Activated CD8-positive, alpha-beta T cell treated with anti-CD3 and anti-CD28 coated beads for 36 hours (primary cell): ENCODE measurements at places on chromosomes 12 and 14. TPM values are rescaled to one million over a fixed set of nuclear protein-coding genes. Genes with fewer than 3 reads are reported as not detected.

Gene HOXC11
- not detected for total RNA-seq

Gene LRRIQ1
- not detected for total RNA-seq

DNA sequence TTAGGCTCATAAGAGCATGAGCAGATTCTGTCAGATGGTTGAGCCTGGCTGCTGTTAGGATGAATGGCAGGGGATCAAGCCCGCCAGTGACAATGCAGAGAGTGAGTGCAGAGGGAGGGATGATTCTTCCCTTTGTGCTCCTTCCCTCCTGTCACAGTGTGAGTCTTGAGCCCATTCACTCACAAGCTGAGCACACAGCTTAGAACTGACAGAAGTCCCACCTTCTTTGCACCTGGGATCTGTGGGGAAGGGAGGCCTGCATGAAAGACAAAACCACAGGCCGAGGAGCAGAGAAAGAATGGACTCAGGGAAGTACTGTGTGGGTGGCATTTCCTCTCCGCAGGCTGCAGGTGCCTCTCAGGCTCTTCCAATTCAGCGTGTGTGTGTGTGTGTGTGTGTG is 160.6 kb downstream of the KCNA5 start:
- no peaks in the 10 kb centered on the region for H3K36me3 ChIP-seq
- H3K4me3 ChIP-seq: no peak overlapping the region
- H3K4me1 ChIP-seq: no peaks in the 10 kb centered on the region
- no peak overlapping the region for H3K27ac ChIP-seq
- H3K27me3 ChIP-seq: peaks cover 11% of the 10 kb centered on the region

Gene GYS2
- total RNA-seq: not detected

GRCh38 chr14:67413806-67414769 is 2.1 kb upstream of the PLEK2 start:
- no peak overlapping the region for H3K27ac ChIP-seq
- H3K4me3 ChIP-seq: no peak overlapping the region
- peaks cover 14% of the 10 kb centered on the region for H3K4me1 ChIP-seq

Gene FOXG1
- not detected for total RNA-seq

Gene RNF212B
- total RNA-seq: not detected

DNA sequence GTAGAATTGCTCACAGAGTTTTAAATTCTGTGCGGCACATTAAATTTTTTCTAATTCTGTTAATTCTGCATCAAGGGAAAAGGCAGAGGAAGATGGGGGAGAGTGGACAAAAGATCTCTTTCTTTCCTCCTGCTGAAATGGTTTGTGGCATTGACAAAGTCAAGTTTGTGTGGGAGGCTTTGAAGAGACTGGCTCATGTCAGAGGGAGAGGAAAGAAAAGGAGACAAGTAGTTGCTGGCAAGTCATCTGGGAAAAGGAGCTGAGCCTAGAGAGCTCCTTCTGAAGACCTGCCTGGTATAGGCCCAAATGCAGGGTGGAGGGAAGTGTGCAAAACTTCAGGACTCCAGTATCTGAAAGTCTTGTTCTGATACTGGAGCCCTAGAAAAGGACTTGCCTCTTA is 36.3 kb downstream of the TTLL5 start:
- H3K27ac ChIP-seq: no peak overlapping the region
- no peaks in the 10 kb centered on the region for H3K27me3 ChIP-seq
- no peaks in the 10 kb centered on the region for H3K4me1 ChIP-seq
- no peak overlapping the region for H3K4me3 ChIP-seq
- no peak for DNase-seq
- H3K36me3 ChIP-seq: peaks cover 56% of the 10 kb centered on the region

- peak overlapping the region; percentile 86 for H3K4me3 ChIP-seq
- peaks cover 42% of the 10 kb centered on the region for H3K4me1 ChIP-seq
- H3K27me3 ChIP-seq: no peaks in the 10 kb centered on the region
- peak overlapping the region; percentile 99 for H3K27ac ChIP-seq
- peaks cover 66% of the 10 kb centered on the region for H3K36me3 ChIP-seq
- no peak for DNase-seq
Measured at GRCh38 chr12:12724421-12725085, 7.4 kb downstream of the CDKN1B start.

- no peak for DNase-seq
- no peak overlapping the region for H3K27ac ChIP-seq
- H3K27me3 ChIP-seq: no peaks in the 10 kb centered on the region
- H3K36me3 ChIP-seq: no peaks in the 10 kb centered on the region
- H3K4me3 ChIP-seq: no peak overlapping the region
- H3K4me1 ChIP-seq: no peaks in the 10 kb centered on the region
Measured at GRCh38 chr12:40892528-40892927, 200.3 kb downstream of the CNTN1 start.

GRCh38 chr12:6457220-6457945 is 5.5 kb downstream of the TAPBPL start:
- DNase-seq: no peak
- peak overlapping the region; percentile 81 for H3K27ac ChIP-seq
- H3K36me3 ChIP-seq: peaks cover 92% of the 10 kb centered on the region
- no peak overlapping the region for H3K4me3 ChIP-seq

Gene CABP1
- total RNA-seq: 1.1 TPM

GRCh38 chr12:5770727-5771126 is 174.3 kb downstream of the ANO2 start:
- no peak overlapping the region for H3K4me3 ChIP-seq
- no peak overlapping the region for H3K27ac ChIP-seq
- H3K4me1 ChIP-seq: no peaks in the 10 kb centered on the region
- DNase-seq: no peak

Gene SSTR1
- not detected for total RNA-seq

DNA sequence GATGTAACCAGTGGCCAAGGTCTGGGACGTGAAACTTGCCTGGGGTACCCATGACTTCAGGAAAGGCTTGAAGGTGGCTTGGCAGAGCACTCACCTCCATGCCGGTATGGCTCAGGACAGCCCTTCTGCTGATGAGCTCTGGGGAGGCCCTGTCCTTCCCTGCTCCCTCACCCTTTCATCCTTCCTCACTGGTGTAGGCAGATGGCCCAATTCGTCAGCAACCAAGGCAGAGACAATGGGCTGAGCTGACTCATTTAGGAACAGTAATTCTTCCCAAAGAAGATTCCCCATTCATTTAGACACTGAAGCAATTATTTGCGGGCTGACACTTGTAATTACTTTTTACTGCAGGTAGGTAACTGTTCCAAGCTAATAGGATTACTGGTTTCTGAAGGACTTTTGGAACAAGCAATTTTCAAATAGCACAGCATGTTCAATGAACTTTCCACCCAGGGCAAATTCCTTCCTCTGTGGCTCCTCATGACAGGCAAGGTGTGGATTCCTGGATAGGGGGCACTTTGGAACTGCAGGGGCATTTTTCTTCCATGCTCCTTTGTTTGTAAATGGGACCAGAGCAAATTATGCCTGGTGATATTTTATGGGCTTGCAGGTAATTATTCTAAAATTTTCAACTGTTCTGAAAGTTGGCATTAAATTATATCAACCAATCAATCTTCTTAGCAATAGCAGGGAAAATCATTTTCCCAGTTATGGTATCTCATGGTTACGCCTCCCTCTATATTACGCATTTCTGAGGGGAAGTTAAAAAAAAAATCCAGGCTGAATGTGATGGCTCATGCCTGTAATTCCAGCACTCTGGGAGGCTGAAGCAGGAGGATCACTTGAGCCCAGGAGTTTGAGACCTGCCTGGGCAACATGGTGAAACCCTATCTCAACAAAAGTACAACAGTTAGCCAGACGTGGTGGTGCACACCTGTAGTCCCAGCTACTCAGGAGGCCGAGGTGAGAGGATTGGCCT is 24.1 kb upstream of the NRDE2 start:
- H3K27me3 ChIP-seq: peaks cover 1% of the 10 kb centered on the region
- DNase-seq: no peak
- no peak overlapping the region for H3K4me3 ChIP-seq
- H3K36me3 ChIP-seq: no peaks in the 10 kb centered on the region
- H3K4me1 ChIP-seq: no peaks in the 10 kb centered on the region
- no peak overlapping the region for H3K27ac ChIP-seq

- H3K27me3 ChIP-seq: no peaks in the 10 kb centered on the region
- no peak for DNase-seq
- no peaks in the 10 kb centered on the region for H3K36me3 ChIP-seq
- no peak overlapping the region for H3K27ac ChIP-seq
- no peak overlapping the region for H3K4me3 ChIP-seq
Measured at GRCh38 chr12:41476499-41477439, 288.6 kb downstream of the PDZRN4 start.

DNA sequence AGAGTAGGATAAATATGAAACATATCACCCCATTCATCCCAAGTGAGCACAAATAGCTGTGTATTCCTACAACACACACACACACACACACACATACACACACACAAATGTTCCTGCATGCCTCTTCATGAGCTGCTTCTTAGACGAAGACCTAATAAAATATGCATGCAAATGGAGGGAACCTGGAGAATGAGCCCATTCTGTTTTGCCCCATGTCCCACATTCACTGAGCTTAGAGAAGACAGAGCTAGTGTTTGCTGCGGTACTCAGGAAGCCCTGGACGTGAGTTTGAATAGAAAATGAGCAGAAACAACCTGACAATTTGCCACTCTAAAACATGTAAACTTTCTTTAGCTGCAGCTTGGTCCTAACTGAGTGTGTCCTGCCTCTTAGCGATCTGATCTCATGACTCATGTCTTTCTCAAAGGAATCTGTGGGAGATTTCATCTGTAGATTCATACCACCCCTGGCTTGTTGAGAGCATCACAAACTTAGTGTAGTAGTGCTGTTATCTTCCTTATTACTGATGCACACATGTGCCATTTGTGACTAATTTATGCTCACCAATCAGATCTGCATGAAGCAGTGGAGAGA is 86.8 kb downstream of the ITPR2 start:
- peaks cover 29% of the 10 kb centered on the region for H3K36me3 ChIP-seq
- DNase-seq: no peak
- peak overlapping the region; percentile 31 for H3K27ac ChIP-seq
- H3K4me3 ChIP-seq: no peak overlapping the region
- H3K4me1 ChIP-seq: peaks cover 79% of the 10 kb centered on the region
- no peaks in the 10 kb centered on the region for H3K27me3 ChIP-seq

DNA sequence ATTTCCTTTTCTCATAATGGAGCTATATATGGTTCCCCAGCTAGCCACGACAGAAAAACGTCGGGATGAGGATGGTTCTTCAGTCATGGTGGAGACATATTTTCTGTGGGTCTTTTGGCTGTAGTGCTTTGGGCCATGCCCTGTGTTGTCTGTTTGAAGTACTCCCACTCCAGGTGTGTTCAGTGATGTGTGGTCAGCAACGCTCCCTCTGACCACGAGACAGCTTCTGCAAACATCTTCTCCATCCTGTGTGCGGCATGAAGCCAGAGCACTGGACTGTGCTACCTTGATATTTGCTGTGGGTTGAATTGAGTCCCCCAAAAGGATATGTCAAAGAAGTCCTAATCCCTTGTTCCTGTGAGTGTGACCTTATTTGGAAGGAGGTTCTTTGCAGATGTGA is 931.2 kb downstream of the NRXN3 start:
- no peak for DNase-seq
- H3K27me3 ChIP-seq: peaks cover 2% of the 10 kb centered on the region
- no peaks in the 10 kb centered on the region for H3K4me1 ChIP-seq
- H3K4me3 ChIP-seq: no peak overlapping the region
- H3K27ac ChIP-seq: no peak overlapping the region
